ENCODE measurements at places on chromosomes 4 and X.

GRCh38 chr4:53307819-53308780, 57.8 kb downstream of the SCFD2 start:
- DNase-seq = no peak

GRCh38 chr4:105198541-105198940, 51.9 kb downstream of the TET2 start:
- no peak for DNase-seq

DNA sequence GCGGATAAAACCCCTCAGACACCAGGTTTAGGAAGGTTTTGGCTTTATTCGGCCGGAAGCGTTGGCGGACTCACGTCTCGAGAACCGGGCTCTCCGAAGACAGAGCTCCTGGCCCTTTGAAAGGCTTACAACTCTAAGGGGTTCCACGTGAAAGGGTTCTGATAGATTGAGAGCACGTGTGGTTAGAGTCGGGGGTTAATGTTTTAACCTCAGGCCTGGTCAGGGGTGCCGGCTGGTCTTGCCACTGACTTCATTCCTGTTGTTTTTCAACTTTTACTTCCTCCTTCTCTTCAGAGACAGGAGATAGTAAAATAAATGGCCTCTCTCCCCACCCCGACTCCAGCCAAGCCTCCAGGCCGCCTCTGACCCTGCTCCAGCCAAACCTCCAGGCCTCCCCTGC, 4.7 kb upstream of the ASMT start:
- DNase-seq = no peak

DNA sequence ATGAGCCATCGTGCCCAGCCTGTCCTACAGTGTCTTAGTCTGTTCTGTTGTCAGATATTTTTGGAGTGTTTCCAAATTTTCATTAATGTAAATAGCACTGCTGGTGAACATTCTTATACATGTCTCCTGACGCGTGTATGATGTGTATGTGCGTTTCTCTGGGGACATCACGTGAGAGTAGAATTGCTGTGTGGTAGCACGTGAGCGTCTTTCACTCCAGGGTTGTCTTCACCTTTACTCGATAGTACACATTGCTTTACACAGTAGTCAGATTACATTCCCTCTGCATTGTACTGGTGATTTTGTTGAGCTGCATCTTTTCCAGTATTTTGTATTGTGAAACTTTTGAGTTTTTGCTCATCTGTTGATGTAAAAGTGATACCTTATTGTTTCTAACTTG, 60.0 kb downstream of the ARHGAP10 start:
- no peak for DNase-seq

- no peak for DNase-seq
These were observed 258.7 kb upstream of the SLC7A11 start for GRCh38 chr4:138500869-138501268.

GRCh38 chr4:8877780-8878040, 6.1 kb upstream of the HMX1 start:
- DNase-seq = no peak

DNA sequence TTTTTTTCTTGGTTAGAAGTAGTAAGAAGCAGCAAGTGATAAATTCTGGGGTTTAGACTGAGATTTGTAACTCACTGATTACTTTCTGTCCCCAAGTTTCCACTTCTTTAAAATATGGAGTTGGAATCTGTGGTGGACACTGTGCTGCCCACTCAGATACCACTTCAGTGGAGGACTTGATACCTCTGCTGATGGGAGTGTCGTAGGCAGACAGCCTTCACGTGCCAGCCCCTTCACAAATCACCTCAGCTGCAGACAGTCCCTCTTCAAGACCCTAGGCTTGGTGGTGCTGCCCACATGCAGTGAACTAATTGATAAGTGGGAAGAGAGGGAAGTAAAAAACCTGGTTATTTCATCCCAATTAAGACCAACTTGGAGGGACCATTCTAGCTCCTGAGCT, 139.5 kb downstream of the PDLIM5 start:
- DNase-seq = no peak

DNA sequence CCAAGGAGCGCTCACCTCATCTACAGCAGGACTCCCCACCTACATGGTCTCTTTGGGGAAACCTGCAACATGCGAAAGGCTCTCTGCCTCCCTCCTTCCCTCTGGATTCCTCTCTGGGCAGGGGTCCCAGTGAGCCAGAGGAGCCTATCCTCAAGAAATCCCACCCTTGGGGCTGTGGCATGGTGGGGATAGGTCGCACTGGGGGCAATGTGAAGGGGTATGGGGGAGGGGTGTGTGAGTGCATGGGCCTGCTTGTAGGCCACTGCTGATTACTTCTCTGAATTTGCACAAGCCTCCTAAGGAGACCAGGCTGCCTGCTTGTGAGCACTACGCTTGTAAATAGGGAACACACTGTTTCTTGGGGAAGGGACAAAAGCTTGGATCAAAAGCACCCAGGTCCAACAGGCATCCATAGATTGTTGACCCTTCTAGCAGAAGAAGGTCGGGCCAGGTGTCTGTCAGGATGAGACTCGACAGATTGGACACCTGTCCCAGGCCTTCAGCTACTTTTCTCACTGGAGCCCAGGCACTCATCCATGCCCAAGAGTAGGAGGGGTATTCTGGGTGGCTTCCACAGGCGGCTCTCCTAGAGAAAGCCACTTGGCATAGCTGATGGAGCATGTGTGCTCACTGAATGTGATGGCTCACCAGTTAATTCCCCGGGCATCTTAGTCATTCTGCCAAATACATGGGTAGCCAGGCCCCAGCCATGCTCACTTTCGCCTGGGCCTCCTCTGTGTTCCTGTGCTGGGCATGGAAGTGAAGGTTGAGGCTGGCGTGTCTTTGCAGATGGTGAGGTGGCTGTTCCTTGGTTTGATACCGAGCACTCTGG, 75.0 kb downstream of the NBDY start:
- DNase-seq = no peak

GRCh38 chrX:153496590-153496959, 1.8 kb downstream of the BGN start:
- DNase-seq = no peak

All from NCI-H524 (cell line).